ENCODE measurements at places on chromosomes 5 and 9. TPM values are rescaled to one million over a fixed set of nuclear protein-coding genes. Genes with fewer than 3 reads are reported as not detected.

DNA sequence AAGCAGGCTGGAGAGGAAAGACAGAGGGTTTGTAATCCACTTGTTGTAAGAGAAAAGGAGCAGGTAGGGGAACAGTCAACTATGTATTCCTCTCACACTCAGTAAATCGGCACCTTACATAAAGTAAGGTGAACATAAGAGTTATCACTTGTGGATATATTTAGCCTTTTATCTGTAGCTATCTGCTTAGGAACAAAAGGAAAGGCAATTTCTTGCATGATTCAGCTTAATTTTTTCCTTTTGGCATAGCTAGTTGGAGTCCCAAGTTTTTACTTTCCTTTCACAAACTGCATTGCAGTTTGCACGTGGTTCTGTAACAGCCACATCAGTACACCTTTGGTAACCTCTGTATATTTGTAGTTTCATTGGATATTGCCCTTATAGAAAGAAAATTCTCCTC is 250.9 kb upstream of the PIK3R1 start:
- no peaks in the 10 kb centered on the region for H3K4me1 ChIP-seq
- H3K36me3 ChIP-seq: no peaks in the 10 kb centered on the region
- H3K4me3 ChIP-seq: no peak overlapping the region
- no peak overlapping the region for H3K27ac ChIP-seq
- H3K27me3 ChIP-seq: no peaks in the 10 kb centered on the region

GRCh38 chr9:68749579-68750159 is 44.6 kb downstream of the PIP5K1B start:
- H3K36me3 ChIP-seq: no peaks in the 10 kb centered on the region
- peak; percentile 11 for DNase-seq
- H3K4me3 ChIP-seq: no peak overlapping the region
- no peaks in the 10 kb centered on the region for H3K4me1 ChIP-seq
- H3K27ac ChIP-seq: no peak overlapping the region

DNA sequence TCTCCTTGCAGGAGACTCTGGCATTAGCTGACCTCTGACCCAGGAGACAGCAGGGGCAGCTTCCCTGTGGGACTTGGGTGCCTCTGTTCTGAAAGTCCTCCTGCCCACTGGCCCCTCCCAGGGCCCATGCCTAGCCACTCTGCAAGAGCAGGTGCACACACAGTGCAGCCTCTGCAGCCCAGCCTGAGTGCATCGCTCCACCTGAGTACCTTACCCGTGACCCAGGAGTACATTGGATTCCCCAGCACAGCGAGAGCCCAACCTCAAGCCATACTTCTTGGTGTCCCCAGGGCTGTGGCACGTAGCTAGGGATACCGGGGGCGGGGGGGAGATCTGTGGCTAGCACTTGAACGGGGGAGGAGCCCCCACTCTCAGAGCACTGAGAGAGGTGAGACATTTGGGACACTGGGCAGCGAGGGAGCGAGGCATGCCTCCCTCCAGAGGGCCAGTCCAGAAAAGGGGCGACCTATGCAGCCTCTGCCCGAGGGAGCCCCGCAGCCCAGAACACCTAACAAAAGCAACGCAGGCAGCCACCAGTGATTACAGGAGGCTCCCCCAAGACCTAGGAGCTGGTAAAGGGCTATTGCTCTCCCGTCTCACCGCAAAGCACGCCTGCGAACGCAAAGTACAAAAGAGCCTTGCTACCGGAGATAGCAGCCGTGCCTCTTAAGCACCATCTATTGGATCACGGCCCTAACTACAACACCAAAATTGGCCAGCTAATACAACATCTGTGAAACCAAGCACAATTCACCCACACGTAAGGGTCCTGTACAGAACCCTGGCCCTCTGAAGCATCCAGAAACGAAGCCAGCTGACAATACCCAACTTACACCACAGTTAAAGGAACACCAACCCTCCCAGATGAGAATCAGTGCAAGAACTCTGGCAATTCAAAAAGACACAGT is 826 bp upstream of the PRDM9 start:
- H3K27me3 ChIP-seq: no peaks in the 10 kb centered on the region
- H3K36me3 ChIP-seq: no peaks in the 10 kb centered on the region
- no peak overlapping the region for H3K4me3 ChIP-seq
- no peak overlapping the region for H3K27ac ChIP-seq
- peak; percentile 57 for DNase-seq

LRRC26 gene
- 5.2 TPM for total RNA-seq

SAXO1 gene
- total RNA-seq: 0.40 TPM

Measured in lung (tissue), 17 donors.